RPMI7951 (cell line): ENCODE measurements at places on chromosomes 5 and 9.

DNA sequence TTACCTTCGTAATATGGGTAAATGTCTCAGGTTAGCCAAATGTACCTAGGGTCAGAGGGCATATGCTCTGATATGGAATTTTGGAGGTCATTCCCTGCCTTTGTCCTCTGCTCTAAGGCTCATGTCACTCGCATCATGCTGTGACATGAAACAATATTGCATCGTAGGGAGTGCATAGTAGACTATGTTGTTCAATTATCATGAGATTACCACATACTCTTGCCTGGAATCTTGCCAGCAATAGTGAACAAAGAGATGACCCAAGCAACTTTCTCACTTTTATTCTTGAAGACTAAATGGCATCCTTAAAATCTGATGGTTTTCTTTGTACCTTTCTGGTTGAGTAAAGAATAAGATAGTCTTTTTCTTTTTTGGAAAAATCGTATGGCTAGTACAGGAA lies 27.6 kb downstream of the ZNF462 start:
- DNase-seq, result no peak

GRCh38 chr5:93793159-93793781 lies 51.9 kb upstream of the POU5F2 start:
- peak; percentile 2 for DNase-seq

GRCh38 chr5:158976035-158976434 lies 123.7 kb downstream of the EBF1 start:
- DNase-seq, result peak; percentile 82

DNA sequence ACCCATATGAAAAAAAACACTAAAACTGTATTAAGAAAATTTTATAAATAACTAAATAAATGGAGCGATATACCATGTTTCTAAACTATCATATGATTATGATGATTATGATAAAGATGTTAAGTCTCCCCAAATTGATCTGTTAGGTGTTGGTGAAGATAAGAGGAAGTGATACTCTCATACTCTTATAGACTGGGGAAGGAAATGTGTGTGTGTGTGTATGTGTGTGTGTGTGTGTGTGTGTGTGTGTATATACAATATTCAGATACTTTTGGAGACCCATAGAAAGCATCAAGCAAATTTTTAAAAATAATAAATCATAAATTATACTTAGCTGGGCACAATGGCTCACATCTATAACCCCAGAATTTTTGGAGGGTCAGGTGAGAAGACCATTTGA lies 62.9 kb downstream of the TMEM232 start:
- no peak for DNase-seq

GRCh38 chr5:124951105-124951504 lies 204.7 kb upstream of the ZNF608 start:
- no peak for DNase-seq

DNA sequence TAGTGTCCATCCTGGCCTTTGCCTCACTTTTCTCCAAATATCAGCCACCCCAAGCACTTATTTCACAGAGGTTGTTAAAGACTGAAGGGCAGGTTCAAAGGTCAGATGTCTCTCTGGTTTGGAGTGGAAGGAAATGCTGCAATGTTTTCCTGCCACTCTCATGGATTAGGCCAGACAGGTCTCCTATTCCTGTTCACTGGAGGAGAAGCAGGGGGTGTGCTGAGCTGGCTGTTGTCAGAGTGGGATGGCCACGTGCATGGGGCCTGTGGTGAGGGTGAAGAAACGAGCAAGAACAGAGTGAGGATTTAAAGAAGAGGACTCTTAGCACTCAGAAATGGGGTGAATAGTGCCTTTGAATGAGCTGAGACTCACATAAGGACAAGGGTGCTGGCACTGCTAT lies 6.7 kb downstream of the TMEM8B start:
- no peak for DNase-seq
